Activated CD4-positive, alpha-beta T cell treated with anti-CD3 and anti-CD28 coated beads for 4 hours (primary cell): ENCODE measurements at places on chromosomes 2 and 18.

GRCh38 chr2:99697811-99698568 is 208.2 kb upstream of the REV1 start:
- DNase-seq, result no peak

DNA sequence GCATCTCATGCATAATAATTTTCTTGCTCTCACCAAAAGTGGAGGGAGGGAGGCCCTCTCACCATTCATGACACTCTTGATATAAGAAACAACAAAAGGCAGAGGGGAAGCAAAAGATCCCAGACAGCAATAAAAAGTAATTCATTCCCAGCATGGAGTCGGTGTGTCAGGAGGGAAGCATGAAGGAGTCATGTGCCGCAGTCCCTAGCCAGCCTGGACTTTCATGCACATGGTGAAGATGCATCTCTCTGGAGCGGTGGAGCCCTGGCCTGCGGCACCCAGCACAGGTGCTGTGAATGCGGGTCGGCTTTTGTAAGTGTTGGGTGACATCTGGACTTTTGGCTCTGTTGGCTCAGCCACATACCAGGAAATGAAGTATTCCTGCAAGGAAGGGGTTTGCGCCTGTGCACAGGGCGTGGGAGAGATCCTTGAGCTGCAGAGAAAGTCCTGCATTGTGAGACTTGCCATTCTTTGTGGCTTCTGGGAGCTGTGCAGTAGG is 119.4 kb downstream of the COPS8 start:
- DNase-seq, result no peak

GRCh38 chr2:105261061-105261460 is 19.5 kb downstream of the GPR45 start:
- DNase-seq, result no peak

DNA sequence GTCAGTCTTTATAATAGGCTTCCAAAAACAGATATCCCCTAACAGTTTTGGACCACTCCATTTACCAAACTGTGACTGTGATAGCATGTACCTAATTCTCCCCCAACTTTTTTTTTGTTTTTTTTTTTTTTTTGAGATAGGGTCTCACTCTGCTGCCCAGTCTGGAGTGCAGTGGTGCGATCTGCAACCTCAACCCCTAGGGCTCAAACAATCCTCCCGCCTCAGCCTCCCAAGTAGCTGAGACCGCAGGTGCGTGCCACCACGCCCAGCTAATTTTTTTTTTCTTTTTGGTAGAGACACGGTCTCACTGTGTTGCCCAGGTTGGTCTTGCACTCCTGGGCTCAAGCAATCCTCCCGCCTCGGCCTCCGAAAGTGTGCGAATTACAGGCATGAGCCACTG is 52.9 kb downstream of the REV1 start:
- DNase-seq, result no peak

DNA sequence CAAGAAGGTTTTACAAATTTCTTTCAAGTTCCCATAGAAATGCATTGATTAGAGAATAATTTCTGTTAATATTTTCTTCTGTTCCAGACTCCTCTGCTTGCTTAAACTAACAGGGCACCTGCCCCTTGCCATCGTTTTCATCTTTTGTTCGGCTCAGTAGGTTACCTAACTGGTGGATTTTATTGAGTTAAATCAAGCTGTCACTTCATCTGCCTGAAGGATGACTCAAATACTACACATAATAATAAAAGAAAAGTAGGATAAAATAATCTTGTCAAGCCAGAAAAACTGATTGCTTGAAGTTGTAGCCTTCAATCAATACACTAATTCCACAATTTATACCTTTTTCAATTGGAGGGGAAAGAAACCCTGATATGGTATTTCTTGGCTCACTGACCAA is 234.0 kb downstream of the NR4A2 start:
- no peak for DNase-seq

GRCh38 chr2:58649756-58650155 is 408.6 kb upstream of the FANCL start:
- DNase-seq, result no peak

DNA sequence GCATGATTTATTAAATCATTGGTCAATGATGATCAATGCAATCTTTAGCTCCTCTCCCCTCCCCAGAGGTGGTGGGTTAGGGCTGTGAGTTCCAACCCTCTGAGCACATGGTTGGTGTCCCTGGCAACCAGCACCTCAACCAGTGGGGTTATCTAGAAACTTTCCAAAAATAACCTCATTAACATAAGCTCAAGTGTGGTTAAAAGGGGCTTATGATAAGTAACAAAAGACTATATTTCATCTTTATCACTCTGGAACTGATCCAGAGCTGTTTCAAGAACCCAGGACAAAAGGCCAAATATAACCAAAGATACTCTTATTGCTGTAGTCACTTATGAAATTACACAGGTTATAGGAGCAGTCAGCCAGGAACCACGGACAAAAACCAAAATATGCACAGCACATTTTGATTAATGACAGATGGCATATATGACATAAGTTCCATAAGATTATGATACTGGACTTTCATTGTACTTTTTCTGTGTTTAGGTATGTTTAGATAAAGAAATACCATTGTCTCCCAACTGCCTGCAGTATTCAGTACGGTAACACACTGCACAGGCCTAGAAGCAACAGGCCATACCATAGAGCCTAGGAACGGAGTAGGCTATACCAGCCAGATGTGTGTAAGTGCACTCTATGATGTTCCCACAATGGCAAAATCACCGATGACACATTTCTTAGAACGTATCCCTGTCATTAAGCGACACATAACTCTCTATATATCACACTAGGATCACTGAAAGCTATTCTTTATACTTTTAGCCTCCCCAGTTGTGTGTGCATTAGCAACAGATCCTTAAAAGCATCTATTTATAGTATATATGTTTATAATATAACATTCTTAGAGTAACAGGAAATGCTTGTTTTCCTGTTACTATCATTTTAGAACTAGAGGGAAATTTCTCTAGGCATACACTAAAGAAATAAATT is 31.9 kb downstream of the KIDINS220 start:
- DNase-seq, result no peak

- peak; percentile 25 for DNase-seq
Observed at GRCh38 chr2:84844141-84844540, 36.7 kb downstream of the TRABD2A start.

DNA sequence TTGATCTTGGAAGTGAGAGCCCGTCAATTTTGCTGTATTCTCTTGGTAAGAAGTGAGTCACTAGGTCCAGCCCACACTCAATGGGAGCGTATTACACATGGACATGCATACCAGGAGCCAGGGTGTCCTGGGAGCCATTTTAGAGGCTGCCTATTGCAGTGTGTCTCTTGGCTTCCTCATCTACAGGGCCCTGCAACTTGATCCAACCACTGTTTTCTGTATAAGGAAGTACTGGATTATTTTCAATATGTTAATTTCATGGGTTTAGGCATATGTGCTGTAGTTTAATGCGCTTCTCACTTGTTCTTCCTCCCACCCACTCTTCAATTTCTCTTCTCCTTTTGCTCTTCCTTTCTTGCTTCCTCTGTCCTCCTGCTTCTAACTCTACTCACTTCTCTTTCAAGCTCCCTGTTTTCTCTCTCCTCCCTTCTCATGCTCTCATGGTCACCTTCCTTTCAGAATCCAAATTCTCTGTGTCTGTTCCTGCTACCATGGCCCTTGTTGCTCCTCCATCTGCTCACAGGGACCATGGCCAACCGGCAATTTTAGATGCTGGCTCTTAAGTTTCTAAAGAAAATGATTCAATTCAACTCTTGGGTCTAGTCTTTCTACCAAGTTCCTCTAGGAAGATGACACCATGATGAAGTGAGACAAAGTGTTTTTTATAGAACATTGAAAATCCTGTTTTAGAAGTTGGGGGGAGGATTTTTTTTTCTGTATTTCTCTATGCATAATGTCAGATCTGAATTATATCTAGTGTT is 152.0 kb upstream of the ZEB2 start:
- no peak for DNase-seq

DNA sequence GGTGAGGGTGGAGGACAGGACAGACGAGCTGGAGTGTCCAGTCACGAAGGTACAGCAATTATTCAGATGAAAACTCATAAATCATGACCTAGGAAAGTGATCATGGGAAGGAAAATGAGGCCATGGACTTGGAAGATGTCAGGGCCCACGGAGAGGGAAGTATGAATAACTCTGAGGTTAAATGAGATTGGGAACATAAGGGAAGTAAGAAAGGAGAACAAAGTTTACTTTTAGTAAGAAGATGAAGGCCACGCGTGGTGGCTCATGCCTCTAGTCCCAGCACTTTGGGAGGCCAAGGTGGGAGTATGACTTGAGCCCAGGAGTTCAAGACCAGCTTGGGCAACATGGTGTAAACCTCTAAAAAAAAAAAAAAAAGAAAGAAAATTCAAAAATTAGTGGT is 56.2 kb downstream of the AQP4 start:
- no peak for DNase-seq

DNA sequence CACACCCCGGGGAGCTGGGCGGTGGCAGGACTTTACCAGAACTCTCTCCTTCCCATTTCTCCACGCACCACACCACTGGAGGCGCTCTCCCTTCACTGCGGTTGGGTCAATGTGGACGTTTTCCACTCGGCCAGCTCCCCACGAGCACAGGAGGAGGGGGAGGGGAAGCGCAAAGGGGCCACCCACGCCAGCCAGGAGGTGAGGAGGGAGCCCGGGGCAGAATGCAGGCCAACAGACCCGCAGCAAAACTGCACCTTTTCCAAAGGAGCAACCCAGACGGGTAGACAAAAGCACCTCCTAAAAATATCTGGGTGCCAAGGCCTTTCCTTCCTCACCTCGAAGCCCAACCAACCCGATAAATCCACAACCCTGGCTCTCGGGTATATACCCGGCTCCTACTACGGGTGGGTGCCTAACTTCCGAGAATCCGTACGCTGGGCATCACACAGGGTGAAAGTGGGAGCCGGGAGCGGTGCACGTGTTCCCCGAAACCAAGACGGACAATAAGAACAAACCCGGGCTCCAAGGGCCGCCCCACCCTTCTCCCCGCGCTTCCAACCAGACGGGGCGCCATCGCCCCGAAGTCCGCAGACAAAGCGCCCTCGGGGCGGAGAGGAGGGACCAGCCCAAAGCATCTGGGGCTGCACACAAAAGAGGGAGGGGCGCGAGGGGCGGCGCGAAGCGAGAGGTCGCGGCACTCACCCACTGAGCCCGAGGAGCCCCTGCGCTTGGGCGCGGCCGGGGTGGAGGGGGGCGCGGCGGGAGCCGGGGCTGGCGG is 1.0 kb downstream of the RTN4 start:
- peak; percentile 44 for DNase-seq

- no peak for DNase-seq
Observed at GRCh38 chr2:222196159-222196558, 102.6 kb downstream of the PAX3 start.

DNA sequence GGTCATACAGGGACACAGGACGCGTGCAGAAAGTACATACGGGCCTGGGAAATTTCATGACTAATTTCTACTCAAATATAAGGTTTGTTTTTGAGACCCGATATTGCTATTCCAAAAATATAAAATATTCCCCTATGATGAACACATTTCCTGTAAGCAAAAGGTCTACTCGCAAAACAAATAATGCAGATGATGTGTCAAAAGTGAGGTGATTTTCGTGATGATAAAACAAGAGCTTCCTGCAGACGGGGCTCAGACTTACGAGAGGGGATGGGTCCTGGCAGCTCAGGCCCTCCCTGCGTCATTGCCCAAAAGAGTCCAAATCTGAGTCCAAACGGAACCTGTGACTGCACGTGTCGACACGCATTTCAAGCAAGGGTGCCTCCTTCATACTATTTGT is 62.7 kb downstream of the MBP start:
- DNase-seq, result peak; percentile 37

DNA sequence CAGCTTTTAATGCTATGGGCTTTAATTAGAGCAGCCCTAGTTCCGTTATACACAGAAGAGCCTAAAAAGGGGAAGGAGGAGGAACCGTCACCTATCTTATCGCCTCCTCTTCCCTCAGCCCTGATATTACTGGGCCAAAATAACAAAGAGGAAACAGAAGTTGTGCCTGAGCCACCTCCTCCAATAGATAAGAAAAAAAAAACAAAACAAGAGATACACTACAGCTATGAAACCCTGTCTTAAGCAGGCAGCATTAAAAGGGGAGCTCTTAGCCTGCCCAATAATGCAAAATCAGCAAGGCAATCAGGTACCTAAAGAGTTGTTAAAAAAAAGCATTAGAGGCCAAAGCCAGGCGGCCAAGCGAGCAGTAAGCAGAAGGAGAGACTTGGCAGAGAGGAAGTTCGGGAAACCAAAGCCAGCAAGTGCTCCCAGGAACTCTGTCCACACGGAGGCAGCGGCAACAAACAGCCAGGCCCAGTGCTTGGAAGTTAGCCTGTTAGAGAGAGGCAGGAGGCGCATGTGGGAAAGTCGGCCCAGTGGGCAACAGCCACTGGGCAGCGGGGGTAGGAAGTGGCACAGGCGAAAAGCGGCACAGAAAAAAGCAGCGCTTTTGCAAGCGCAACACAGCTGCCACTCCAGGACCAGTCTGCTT is 41.8 kb upstream of the PDK1 start:
- no peak for DNase-seq

GRCh38 chr2:46489423-46490174 is 10.2 kb downstream of the TMEM247 start:
- DNase-seq, result no peak

DNA sequence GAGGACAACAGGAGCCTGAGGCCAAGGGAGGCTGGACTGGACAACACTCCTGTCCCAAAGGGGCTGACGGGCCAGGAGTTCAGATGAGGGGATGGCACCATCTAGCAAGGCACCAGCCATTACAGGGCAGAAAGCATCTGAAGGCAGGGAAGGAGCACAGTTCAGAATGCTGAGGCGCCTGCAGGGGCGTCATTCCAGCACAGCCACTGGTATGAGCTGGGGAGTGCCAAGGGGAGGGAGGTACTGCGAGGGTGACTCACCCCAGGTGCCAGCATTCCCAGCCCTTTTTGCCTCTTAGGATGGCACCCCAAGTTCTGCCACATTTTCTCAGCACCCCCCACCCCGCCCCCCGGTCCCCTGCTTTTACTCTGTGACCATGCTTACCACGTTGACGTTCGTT is 129.8 kb upstream of the EPAS1 start:
- DNase-seq, result no peak

DNA sequence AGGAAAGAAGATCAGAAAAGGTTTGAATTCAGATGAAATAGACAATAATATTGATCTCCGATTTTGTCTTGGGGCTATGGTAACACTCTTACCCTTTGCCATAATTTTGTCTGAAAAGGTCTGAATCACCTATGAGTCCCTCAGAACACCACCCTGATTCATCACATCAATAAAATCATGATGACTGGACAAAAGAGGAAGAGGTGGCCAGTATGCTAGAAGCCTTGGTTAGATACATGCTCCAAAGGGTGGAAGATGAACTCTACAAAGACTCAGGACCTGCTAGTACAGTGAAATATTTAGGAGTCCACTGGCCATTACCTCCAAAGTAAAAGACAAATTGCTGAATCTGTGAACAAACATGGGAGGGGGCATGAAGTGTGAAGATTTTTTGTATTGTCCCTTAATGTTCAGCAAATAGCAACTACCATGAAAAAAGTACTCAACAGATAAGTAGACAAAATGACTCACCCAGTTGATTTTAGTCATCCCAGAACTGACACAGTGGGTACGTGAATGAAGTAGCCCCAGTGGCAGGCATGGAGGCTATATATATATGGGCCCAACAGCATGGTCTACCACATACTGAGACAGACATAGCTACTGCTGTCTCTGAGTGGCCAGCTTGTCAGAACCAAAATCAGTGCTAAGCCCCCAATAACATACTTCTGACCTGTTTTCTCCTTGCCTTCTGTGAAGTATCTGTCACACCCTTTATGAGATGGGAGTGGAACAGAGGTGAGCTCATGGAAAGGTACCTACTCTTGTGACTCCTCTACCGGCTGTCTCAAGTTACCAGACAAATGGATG is 36.5 kb upstream of the GLS start:
- peak; percentile 18 for DNase-seq
